ENCODE measurements at places on chromosomes 11 and 22.

DNA sequence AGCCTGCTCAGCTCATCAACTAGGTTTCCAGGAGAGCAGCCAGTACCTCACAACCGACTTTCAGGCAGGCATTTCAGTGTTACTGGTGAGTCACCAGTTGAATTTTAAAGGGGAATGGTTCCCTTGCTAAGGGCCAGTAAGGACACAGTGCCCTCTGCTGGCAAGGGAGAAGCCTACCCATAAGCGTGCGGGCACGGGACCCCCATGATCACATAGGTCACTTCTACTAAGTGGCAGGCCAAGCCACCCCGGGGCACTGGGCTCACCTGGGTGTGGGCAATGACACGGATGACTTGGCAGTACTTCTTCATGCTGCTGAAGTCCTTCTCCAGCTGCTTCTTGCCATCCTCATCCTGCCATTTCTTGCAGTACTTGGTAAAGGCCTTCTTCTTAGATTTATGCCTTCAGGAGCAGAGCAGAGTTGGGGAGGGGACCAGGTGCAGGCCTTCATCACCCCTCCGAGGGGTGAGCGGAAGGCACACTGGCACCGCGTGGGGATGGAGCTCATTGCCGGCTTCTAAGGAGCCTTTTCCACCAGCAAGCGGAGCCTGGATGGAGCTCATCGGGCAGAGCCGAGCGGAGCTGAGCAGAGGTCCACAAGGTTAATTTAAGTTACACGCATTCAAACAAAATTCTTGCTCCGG, 2.9 kb downstream of the RPL3 start:
- peak; percentile 81 for DNase-seq

- no peak for DNase-seq
These were observed 20.7 kb downstream of the DRD2 start for GRCh38 chr11:113454455-113454854.

- DNase-seq = no peak
These were observed 83.0 kb downstream of the MYO7A start for GRCh38 chr11:77211040-77211451.

GRCh38 chr11:35997902-35998520, 54.1 kb downstream of the LDLRAD3 start:
- no peak for DNase-seq

- DNase-seq = no peak
These were observed 81.7 kb downstream of the BCR start for GRCh38 chr22:23261900-23262450.

Data from stimulated activated CD4-positive, alpha-beta T cell treated with anti-CD3 and anti-CD28 coated beads, Interleukin-1b, Interleukin-23, amount 100 ng/mL, for 48 hours (primary cell).